ENCODE measurements at places on chromosomes 6 and 20.

- DNase-seq, result no peak
Observed at GRCh38 chr20:2879146-2879545, 5.9 kb downstream of the PTPRA start.

GRCh38 chr20:38751360-38751976, 3.2 kb downstream of the ACTR5 start:
- DNase-seq, result peak; percentile 57

GRCh38 chr20:37513779-37514359, 7.2 kb upstream of the NNAT start:
- DNase-seq, result no peak

DNA sequence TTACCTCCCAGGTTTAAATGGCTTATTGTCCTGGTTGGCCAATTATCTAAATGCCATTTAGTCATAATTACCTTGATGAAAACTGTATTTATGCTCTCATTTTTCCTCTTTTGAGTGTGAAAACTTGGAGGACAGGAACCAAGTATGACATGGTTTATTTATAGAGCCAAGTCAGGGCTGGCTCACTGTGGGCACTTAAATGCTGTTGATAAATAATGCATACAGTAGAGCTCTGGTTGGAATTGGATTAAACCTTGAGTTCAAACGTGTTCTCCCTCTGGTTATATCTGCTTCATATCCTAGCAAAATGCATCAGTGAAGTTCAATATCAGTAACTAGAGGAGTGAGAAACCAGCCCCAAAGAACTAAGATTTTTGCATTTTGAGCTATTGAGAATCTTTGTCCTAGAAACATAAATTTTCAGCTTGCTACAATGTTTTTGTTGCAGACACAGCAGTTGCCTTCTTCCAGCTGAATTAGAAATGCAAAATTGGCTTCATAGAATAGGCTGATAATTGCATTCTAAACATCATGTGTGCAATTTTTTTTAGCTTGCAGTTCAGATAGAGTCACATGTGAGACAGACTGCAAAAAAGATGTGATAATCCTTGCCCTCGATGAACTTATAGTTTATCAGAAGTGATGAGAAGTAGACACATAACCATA, 255.8 kb downstream of the BTBD3 start:
- DNase-seq, result no peak

DNA sequence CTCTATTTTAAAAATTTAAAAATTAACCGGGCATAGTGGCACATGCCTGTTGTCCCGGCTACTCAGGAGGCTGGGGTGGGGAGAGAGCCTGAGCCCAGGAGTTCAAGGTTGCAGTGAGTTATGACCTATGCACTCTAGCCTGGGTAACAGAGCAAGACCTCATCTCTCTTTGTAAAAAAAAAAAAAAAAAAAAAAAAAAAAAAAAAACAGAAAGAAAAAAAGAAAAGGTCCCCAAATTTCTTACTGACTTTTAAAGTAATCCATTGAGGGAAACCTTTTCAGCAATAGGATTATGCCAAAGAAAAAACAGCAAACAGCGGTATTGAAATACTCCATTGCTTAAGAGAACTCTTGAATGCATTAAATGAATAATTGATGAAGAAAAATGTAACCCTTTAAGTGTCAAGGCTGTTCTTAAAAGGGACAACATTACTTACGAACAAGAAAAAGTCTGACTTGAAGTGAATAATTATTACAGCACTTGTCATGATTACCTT, 6.0 kb upstream of the DNAAF9 start:
- DNase-seq, result no peak

DNA sequence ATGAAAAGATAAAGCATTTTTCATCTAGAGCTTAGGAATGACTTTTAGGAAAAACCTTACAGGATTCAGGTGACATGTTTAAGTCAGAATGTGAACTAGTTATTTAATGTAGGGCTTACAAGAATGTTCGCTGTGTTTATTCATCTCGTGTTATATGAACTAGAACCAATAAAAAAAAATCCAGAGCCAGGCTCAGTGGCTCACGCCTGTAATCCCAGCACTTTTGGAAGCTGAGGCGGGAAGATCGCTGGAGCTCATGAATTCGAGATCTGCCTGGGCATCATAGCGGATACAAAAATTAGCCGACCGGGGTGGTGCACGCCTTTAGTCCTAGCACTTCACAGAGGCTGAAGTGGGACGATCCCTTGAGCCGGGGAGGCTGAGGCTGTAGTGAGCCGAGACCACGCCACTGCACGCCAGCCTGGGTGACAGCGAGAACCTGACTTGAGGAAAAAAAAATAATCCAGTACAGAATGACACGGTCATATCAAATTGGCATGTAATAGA, 46.3 kb downstream of the OR2B2 start:
- DNase-seq, result no peak

- DNase-seq, result no peak
Observed at GRCh38 chr20:43723186-43723585, 3.6 kb downstream of the GTSF1L start.

DNA sequence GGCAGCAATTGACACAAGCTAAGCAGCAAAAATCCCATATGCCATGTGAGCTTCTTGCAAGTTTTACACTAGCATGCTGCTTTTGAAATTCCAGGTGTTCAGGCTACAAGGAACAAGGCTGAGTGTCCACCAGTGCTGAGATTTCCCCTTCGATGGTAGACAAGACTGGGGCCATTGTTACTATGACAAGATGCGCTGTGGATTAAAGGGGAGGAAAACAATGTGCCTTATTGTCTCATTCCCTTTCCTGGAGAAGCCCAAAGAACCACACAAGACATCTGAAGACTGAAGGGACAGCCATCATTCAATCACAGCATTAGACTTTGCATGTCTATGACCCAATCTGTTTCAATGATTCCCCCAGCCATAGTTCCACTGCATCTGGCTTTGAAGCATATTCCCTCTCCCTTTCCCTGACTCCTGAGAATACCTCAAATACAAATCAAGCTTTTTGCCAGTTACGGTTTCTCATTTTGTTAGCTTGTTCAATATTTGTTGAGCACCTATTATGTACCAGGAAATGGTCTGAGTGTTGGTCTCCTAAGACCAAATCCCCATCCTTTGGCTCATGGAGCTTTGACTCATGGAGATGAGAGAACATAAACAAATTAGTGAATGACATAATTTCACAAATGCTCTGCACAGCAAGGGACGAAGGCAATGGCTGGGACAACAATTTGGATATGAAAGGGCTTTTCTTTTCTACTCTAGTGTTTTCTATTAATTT, 23.4 kb upstream of the SCGN start:
- DNase-seq, result no peak

DNA sequence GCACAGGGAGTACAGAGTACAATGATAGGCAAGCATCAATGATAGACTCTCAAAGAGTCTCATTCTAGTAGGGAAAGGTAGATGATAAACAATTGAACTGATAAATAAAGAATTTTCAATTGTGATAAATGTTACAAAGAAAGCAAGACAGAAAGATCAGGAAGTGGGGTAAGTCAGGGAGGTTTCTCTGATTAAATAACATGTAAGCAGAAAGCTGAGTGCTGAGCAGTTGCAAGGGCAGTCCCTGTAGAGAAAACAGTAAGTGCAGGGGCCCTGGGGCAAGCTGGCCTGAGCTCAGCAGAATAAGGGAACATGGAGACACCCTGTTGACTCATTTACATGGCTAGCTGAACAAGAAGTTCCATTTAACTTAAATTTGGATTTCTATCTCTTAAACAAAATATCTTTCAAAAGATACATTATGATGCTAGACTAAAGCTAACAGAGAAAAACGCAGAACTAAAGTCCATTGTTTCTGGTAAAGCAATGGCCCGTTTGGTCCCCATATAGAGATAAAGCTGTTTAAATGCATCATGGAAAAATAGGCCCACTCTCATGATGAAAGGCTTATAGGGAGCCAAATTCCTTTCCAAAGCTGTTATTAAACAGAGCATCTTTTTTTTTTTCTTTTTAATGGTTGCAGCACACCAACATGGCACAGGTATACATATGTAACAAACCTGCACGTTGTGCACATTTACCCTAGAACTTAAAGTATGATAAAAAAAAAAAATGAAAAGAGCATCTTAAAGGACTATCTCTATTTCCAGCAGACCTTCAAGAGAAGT, 5.3 kb upstream of the TNFAIP3 start:
- no peak for DNase-seq

- DNase-seq, result no peak
Observed at GRCh38 chr20:20277894-20278335, 90.0 kb upstream of the INSM1 start.

DNA sequence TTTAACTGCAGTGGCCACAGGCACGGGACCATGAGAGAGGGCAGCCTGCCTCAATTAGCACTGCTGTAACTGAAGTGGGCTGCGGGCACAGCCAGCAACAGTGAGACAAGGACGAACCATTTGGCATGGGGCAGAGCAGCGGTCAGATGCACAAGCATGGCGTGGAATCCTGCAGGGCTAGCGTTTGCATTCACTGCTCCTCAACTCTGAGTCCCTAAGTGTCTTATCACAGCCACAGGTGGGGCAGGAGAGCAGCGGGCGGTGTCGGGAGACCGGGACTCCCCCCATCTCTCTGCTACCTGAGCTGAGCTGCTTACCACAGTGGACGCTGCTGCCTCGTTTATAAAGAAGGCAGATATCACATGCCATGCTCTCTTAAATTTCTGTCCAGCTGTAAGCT, 31.3 kb upstream of the PDE10A start:
- DNase-seq, result no peak

DNA sequence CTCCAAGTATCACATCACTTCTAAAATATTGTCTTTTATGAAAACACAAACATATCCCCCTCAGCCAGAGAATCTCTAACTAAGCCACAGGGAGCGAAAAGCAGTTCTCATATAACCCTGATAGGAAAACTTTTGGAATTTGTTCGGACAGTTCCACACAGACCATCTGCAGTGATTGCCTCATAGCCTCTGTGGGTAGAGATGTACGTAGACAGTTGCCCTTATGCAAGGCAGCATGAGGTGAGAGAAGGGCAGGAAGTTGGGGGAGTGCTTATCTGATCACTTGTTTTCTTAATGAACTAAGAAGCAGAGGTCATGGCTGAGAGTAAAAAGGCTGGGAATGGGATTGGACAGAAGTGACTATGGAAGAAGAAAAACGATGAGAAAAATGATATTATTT, 39.6 kb downstream of the SLC23A2 start:
- DNase-seq, result peak; percentile 71

GRCh38 chr6:3426927-3427686, 29.7 kb downstream of the SLC22A23 start:
- DNase-seq, result no peak

DNA sequence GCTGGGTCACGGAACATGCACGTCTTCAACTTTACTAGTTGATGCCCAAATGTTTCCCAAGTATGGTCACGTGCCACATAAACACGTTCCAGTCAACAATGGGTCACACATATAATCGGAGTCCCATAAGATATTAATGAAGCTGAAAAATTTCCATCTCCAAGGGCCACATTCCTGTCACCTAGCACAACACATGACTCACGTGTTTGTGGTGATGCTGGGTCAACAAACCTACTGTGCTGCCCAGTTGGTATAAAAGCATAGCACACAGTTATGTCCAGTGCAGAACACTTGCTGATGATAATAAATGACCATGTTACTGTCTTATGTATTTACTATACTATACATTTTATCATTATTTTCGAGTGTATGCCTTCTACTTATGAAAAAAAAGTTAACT, 68.0 kb upstream of the INSM1 start:
- DNase-seq, result no peak

DNA sequence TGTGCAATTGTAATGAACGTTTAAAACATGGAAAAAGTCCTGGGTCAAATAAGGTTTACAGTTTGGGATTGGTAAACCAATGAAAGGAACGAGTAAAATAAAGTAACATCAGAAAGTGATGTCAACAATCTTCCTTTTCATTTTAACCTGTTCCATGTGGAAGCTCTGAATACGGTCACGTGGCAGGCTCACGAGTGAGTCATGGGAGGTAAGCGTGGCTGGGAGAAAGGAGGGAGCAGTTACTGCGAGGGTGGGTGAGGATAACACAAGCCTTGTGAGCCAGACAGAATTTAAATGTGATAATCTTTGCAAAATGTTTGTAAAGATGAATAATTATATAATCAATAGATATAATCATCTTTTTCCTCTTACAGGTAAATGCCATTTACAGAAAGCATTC, 171.3 kb upstream of the HDAC2 start:
- DNase-seq, result no peak

GRCh38 chr6:90411292-90411781, 114.7 kb upstream of the BACH2 start:
- no peak for DNase-seq

DNA sequence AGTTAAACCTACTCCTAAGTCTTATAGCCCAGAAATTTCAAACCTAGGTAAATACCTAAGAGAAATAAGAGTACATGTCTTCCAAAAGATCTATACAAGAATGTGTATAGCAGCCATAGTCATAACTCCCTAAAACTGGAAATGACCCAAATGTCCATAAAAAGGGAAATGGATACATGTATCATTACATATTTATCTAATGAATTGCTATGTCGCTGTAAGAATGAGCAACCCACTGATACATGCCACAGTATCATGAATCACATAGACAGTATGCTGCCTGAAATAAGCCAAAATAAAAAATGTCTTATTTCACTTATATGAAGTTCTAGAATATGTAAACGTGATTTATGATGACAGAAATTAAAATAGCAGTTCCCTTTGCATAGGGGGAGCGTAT, 679.5 kb downstream of the MAFB start:
- no peak for DNase-seq

DNA sequence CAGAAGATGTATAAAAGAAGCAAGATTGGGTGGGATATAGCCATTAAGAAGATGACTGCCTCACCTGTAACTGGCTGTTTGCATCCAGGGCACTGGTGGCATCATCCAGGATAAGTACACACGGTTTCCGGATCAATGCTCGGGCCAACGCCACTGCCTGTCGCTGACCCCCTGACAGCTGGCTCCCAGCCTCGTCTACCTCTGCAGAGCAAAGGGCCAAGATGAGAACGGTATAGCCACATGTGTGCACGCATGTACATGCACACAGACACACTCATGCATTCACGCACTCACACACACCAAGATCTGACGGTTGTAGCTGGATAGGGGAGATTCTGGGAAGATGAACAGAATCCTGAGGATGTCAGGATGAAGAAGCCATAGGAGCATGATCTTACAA, 3.2 kb upstream of the PSMB8 start:
- no peak for DNase-seq

DNA sequence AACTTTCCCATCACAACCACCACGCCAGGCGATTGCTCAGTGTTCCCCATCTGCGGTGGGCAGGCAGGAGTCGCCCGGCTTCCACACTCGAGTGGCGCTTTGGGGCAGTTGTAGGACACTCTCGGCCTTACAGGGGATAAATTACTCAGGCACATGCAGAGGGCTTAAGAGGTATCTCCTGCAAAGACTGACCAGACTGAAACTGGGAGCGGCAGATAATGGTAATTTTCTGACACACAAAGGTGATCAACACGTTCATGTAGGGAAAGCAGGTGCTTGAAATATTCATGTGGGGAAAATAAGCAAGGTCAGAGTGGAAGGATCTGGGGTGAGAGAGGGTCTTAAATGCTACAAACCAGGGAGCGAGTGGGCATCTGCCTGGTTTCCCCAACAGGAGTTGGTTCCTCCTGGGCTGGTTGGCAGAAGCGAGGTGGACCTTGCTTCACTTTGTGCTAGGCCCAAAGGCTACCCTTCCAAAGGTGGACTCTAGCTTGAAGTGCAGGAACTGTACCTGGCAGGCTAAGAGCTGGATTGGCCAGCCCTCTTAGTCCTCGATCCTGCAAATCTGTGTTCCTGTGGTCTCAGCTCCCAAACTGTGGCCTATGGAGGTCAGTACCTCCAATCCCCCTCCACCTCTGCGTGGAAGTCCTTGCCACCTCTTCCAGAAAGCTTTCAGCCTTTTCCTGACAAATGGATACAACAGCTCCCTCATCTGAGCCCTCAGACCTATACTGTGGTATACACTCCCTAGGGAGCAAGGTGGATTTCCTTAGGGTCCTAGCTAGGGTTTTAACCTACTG, 16.7 kb downstream of the PLAGL2 start:
- no peak for DNase-seq

GRCh38 chr6:99236010-99236409, 113.5 kb downstream of the FAXC start:
- no peak for DNase-seq

All from KBM-7 (cell line).